GM13977 (cell line): ENCODE measurements at places on chromosomes 2 and 18.

DNA sequence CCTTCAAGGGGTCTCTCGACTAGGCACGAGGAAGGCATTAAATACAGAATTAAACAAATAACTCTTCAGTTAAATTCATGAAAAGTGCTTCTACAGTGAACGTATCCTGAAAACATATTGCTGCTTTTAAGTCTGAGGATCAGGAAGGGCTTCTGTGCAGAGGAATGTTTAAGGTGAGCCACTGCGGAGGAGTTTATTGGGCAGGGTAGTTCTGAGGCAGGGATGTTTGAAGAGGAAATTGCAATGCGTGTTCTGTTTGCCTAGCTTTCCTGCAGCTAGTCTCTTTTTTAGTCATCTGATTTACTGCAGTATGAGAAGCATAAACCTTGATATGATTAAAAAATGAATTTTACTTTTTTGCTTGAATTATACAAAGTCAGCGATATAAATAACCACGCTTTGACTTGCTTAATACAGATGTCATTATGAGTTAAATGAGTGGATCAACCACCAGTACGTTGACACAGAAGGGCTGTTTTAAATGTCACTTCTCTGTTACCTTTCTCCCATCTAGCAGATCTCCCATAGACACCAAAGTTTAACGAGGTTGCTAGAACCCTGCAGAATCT lies 98.7 kb downstream of the CTNNA2 start:
- DNase-seq: no peak

DNA sequence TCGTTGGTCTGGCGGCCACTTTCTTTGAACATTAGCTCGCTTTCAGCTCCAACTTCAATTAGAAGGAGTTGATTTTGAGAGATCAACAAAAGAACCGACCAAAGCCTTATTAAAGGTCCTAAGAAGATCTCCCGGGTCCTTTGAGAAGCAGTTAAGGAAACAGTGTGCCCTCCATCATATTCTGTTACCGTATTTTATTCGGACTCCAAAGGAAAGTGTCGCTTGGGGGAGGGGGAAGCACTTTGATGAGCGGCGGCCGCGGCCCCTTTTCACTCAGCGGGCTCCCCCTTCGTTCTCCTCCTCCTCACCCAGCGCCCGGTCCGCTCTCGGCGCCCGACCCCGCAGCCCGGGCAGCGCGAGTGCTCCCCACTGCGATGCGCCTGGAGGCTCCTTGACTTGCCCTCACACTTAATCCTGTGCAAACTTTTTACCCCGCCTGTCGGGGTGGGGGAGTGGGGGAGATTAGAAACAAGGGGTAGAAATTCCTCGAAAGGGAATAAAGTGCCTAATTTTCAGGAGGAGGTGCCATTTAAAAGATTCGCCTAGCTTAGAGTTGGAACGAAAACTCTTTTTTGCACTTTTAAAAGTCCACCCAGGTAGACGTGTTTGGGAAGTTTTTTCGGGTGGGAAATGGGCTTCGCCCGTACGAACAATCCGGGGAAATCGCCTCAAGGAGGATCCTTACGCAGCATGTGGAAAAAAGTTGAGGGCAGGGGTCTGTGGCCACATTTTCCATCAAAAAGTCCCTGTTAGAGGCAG lies 1.2 kb upstream of the OTX1 start:
- peak; percentile 46 for DNase-seq

DNA sequence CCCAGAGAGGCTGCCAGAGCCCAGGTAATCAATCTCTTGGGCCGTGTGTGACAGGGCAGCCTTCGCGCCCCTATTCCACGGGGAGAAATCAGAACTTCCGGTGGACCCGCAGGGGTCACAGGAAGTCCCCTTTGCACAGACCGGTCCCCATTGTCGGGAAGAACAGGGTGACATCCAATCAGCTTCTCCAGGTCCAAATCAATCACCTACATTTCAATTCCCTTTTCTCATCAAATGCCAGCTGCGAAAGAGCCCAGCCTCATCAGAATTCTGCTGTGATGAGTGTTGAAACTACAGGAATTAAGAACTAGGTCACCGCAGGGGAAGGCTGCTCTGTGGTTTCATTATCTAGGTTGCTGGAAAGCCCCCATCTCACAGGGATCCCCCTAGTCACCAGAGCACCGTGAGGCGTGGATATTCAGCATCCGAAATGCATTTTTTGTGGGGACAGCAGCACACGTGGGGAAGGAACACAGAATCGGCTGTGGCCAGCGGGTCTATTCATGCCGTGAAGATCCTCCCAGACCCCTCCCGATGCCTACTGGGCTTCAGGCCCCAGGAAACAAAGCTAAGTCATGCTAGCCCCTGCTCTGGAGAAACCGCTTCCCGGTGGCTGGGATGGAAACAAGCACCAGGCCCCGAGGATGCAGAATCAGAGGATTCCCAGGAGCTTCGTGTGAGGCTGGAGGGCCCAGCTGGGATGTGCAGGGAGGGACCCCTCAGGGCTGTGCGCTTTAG lies 193.7 kb upstream of the ID2 start:
- peak; percentile 81 for DNase-seq

DNA sequence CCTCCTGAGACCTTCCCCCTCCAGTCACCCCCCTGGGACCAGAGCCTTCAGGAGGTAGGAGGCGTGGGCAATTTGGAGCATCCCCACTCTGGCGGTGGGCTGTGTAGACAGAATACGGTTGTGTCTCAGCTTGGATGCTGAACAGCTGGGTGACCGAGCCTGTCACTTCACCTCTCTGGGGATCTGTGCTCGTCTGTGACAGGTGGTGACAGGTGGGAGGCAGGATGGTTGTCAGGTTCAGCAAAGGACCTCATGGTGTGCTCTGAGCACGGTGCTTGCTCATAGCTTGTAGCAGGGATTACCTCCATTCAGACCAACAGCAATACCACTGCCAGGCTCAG lies 186.5 kb upstream of the HS6ST1 start:
- DNase-seq: no peak

- DNase-seq: no peak
Measured at GRCh38 chr2:54471221-54471711, 15.1 kb downstream of the SPTBN1 start.

- no peak for DNase-seq
Measured at GRCh38 chr2:233228376-233228775, 23.1 kb upstream of the ATG16L1 start.

GRCh38 chr2:143333168-143333791 lies 204.1 kb downstream of the ARHGAP15 start:
- no peak for DNase-seq

DNA sequence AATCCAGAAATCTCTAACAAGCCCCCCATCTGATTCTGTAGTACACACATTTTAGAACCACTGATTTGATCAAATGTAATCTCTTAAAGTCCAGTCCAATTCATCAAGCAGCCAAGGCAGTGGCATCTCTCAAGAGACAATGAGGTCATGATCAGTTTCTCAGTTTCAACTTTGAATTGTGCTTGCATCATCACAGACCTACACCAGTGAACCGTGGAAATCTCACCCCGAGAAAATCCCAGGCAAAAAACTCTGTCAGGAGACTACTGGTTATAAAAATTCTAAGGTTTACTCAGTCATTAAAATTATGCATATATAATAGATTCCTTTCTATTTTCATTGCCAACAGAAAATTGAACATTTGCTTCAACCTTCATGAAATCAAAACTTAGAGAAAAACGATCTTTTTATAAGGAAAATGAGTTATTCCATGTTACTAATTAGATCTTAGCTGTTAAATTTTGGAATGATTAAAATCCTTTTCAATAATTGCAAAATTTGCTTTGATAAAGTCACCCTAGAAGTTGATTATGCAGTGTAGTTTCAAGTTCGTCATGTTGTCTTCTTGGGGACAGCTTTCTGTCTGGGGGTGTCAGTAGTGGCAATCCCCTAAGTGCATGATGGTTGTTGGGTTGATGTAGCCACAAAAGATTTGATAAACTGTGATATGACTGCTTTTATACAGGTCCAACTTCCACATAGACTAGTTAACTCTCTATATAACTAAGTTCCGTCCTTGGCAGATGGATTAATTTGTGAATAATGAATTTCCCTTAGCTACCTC lies 235.0 kb downstream of the CAMKMT start:
- peak; percentile 72 for DNase-seq

- DNase-seq: no peak
Measured at GRCh38 chr2:193549661-193550060, 1354.9 kb upstream of the TMEFF2 start.

DNA sequence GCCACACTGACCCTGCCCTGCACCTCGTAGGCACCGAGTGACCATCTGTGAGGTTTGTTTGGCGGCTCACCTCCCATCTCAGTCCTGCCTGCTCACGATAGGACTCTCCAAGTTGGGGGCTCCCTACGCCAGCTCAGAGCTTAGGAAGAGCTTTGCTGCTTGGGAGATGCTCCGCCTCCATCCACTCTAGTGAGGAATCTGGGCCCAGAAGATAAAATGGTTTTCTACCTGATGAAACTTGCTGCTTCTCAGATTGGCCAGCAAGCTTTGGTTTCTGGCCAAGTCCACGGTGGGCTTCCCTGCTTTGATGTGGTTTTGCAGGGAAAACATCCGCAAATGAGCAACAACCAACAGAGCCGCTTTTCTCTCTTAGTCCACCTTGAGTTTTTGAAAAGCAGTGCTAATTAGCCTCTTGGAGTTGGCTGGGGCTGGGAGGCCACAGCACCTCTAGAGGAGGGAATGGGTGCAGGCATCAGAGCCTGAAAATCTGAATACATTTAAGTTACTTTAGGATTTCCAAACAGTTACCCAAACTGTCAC lies 42.2 kb downstream of the THNSL2 start:
- DNase-seq: no peak

- no peak for DNase-seq
Measured at GRCh38 chr2:24926602-24927252, 6.7 kb upstream of the ADCY3 start.
